ENCODE measurements at places on chromosomes 3 and 15.

DNA sequence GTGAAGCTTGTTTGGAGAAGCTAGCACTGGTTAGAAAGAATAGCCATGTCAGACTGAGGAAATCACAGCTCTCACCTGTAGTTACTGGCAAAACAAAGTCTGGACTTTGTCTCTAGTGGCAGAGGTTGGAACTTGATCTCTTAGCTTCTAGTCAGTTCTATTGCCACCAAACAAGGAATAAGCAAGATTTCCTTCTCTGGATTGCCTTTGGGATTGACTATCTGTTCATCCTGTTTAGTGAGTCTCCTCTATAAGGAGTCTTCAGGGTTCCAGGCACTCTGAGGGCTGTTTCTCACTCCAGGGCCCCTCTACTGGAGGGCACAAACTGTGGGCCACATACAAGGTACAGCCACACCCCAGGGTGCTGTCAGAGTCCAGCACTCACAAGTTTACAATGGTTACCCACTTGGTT, 426.6 kb upstream of the THBS1 start:
- no peak for DNase-seq

DNA sequence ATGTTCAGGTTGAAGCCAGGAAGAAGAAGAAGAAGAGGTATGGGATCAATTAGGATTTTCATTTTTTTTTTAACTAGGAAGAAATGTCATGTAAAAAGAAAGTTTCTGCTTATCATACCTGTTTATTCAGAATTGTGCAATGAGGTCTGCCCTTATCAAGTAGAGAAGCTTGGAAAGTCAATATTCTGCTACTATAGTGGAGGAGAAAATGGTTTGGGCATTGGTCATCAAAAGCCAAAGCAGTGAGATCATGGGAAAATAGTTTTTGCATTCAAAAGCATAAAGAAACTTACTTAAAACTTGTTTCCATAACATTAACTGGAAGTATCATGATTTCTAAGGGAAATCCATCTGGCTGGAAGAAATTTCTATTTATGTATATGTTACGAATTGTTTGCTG, 1239.2 kb downstream of the NSUN3 start:
- no peak for DNase-seq

GRCh38 chr15:32855942-32856341, 138.1 kb downstream of the GREM1 start:
- no peak for DNase-seq

DNA sequence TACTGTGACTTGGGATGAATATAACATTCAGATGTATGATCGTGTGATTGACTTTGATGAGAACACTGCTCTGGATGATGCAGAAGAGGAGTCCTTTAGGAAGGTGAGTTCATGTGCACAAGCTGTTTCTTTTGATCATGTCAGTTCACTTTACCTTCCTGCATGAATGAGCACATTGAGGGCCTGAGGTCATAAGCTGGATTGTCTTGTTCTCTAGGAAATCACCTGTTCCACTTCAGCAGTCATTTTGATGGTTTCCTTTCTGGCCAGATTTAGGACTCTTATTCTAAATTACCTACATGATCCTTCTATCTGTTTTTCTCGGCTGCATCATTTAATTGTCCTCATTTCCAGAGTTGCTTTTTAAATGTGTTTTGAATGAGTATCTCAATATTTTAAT, 4.1 kb downstream of the RCN2 start:
- no peak for DNase-seq

GRCh38 chr3:30112902-30113484, 493.4 kb upstream of the TGFBR2 start:
- DNase-seq, result peak; percentile 88

GRCh38 chr3:48026951-48027908, 11.0 kb upstream of the MAP4 start:
- DNase-seq, result no peak

DNA sequence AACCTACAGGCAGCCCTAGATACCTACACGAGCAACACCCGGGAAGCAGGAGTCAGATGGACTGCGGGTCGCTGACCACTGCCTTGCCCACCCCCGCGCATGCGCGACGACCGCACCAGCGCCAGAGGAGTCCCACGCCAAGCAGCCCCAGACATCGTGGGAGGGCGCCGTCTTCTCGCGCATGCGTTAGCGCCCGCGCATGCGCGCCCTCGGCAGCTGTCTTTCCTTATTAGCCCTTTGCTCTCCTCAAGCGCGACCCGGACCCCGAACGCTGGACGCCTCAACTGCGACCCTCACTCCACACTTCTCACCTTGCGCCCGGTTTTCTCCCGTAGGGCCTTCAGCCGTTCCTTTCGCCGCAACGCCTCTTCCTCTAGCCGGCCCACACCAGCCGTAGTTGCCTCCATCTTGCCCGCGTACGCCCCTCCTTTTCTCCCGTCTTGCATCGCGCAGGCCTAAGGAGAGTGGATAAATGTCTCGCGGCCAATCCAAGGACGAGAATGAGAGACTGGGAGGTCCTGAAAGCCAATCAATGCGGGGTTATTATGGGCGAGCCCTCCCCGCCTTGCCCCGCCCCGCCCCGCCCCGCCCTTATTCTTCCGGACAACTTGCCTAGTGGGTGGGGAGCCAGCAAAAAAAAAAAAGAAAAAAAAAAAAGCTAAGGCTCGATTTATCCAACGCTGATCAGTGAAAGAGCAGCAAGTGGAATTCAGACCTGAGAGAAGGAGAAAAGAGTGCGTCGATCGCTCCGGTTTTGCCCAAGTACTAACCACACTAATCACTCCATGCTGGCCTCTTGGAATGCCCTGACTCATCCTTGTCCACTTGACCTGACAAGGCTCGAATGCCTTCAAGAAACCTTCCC, at the start of gene CCDC12:
TSS of gene CCDC12 (minus strand) at position 420 of the 865 bp plus-strand sequence. CDS start at position 407, 13 bp downstream.
- DNase-seq, result peak; percentile 99

GRCh38 chr15:29699791-29700190, 122.5 kb downstream of the TJP1 start:
- DNase-seq, result no peak

DNA sequence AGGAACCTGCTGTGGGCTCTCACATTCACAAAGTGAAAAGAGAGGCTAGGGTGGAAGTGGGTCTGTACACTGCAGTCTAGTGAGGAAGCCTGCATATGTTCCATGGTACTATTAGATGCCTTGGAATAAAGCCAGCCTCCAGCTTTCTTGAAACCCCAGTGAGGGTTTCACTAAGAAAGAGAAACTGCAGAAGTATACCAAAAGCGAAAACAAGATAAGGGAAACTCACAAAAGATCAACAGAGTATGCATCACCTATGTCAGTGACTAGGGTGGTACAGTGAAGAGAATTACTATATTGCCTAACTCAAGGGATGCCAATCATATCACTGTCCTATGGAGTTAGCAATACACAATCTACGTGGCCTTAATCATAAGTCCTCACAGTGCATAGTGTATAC, 212.5 kb upstream of the GADL1 start:
- DNase-seq, result no peak

- DNase-seq, result no peak
Measured at GRCh38 chr3:124422805-124423204, 307.4 kb upstream of the UMPS start.

DNA sequence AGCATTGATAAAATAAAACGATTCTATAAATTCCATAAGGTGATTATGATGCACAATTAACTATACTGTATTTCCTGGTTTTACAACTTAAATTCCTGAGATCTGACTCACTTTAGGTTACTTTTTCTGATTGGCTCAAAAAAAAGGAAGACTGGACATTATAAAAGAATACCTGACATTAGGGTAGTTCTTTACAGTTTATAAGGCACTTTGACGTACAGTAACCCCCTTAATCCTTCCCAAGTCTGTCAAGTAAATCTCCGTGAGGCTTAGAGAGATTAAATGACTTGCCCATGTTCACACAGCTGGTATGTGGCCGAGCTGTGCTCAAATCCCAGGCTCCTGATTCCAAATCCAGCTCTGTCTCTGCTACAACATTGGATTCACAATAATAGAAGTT, 1.0 kb upstream of the SLTM start:
- peak; percentile 5 for DNase-seq

DNA sequence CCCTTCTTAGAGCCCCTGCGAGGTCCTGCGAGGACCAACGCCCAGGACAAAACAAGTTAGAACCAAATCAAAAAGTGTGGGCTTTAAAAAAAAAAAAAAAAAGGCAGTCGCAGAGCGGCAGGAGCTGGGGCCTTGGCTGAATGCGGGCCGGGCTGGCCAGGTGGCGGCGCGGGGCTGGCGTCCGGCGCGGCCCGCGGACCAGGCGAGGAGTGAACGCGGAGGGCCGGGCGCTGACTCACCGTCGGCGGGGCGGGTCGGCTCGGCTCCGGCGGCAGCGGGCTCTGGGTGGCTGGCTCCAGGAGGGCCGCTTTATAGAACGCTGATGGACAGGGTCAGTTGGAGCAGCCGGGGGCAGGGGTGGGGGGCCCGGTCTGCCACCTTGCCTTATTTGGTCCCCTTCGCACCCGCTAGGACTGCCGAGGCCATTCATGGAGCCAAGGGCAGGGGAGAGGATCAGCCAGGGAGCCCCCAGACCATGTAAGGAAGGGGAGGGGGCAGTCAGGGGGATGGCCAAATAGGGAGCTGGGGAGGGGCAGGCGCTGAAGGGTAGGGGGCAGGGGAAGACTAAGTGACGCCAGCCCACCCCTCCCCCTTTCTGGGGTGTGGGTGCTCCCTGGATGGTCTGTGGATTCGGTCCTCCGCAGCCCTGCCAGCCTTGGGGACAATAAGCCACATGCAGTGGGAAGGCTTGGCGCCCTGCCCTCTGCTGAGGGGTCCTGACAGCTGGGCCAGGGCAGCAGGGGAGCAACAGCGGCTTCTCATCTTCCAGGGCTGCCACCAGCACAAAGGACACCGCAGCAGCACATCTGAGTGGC, at the start of gene ACTC1:
TSS of gene ACTC1 (minus strand) at position 283 of the 815 bp plus-strand sequence. CDS start 741 bp downstream, outside the sequence.
- DNase-seq, result peak; percentile 26

DNA sequence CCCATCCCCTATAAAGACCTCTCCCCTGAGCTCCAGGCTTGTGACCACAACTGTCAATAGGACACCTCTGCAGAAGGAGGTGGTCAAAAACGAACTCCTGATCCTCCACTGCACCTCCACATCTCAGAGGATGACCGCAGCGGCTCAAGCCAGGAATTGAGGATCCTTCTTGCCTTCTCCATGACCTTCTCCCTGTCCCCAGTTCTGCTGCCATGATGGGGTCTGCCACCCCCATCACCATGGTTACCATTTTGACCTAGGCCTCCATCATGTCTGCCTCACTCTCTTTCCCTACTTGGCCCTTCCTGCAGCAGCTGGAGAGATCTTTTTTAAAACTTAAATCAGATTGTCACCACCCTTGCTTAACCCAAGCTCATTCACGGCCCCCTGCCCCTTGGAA, 81.3 kb upstream of the LINGO1 start:
- no peak for DNase-seq

DNA sequence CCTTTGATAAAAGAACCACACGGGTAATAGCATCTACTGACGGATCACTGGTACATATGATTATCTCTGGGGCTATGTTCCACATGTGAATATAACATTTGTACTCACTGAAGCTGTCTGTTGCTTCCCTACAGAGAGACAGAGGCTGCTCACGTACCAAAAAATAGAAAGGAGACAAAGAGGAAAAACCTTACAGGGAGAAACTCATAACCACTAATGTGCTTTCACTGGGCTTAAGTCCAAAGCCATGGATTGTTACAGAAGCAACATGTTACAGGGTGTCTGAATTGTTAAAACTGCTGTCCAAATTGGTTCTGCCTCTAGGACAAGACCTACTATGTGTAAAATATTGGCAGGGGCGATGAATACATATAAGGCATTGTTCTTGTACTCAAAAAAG, 311.9 kb downstream of the FOXP1 start:
- DNase-seq, result peak; percentile 14

DNA sequence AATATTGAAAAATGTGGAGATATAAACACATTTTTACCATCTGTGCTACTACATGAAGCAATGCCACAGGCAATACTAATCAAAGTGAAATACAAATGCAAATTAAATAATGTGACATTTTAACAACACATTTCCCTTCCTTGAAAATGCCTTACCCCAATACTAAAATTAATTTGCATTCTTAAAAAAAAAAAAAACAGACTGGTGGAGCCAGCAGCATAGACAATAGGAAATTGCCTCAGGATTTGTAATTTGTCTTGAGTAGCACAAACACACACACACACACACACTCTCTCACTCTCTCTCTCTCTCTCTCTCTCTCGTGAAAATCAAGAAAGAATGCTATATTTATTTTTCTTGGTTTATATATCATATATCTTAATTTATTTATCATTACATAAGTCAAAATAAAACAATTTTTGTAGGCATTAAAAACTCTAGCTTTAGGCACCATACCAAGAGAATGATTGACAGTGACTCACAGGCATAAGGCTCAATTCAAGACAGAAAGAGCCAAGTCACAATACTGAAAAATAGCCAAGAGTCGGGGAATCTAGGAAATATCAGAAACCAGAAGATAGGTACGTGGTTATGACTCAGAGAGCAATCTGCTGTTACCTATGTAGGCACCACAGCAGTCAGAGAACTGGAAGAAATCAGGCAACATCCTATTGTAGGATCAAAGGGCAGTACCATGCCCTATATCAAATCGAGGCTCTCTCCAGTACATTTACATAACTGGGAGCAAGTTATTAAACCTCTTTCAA, 23.0 kb downstream of the SUCNR1 start:
- DNase-seq, result no peak

DNA sequence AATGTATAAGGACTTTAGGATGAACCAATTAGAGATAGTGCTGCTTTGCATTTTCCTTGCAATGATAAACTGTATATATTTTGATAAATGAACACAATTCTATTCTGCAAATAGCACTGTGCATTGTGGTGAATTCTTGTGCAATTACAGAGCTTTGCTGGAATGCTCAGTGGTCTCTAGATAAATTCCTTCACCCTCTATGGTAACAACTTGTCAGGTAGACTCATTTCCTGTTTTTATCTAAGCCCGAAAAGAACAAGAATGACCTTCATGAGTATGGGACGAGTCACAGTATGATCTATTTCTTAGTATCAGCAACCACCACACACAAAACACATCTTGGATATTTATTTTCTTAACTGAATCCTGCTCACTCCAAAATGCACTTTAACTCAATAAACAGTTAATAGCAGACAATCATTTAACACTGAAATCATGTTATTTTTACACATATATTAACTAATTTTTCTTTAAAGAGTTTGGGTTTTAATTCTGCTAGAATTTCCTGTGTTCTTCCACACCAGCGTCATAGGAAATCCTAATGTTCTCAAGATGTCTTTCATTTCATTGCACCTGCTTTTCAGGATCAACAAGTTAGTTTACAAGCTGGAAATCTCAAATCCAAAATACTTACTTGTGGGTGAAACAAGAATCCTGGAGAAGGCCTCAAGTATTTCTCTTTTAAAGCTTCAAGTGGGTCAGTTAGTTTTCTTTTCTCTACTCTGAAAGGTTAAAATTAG, 551.2 kb downstream of the MECOM start:
- peak; percentile 24 for DNase-seq

GRCh38 chr3:89740080-89740880, 632.9 kb downstream of the EPHA3 start:
- no peak for DNase-seq

DNA sequence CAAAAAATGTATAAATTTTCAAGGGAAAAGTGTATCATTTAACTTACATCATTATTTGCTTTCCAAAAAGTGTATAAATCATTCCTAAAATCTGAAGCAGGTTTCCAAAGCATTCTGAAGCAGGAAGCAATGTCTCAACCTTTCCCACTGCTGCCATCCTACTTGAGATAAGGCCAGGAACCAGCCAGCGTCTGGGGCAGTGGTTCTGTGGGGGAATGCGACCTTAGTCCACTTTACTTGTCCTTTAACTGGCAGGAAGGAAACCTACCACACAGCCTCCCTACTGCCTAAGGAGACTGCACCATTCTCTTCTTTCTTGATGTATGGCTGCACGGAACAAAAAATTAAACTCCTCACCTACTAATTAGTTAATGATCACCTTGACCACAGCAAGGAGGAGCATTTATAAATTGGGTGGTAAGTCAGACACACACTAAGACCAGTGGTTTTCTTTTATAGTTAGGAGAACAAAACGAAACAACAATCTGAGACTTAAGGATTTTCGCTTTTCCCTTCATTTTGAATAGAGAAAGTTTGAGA, 3.7 kb downstream of the SORD start:
- no peak for DNase-seq
